Pons (tissue), 1 donor: ENCODE measurements at places on chromosomes 4 and X.

- peak; percentile 71 for DNase-seq
Observed at GRCh38 chr4:185567381-185568376, 32.4 kb upstream of the PDLIM3 start.

- DNase-seq, result peak; percentile 34
Observed at GRCh38 chrX:118420462-118420861, 74.6 kb downstream of the WDR44 start.

GRCh38 chr4:121697564-121697963 lies 784 bp upstream of the ANXA5 start:
- DNase-seq, result no peak

DNA sequence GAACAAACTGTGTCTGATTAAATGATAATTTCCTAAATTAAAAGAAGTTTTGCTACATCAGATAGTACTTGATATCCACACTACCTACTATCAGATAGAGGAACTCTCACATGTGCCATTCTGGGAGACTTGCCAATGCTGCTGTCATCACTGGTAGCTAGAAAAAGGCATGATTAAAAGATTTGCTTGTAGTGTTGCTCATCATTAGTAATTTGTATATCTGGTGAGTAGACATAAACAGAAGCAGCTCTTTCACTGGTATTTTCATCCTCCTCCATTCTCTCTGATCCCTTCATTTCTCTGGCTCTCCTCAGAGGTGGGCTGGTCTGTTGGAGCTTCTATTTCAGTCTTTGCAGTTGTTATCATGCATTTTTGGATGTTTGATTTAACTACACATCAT lies 56.0 kb downstream of the SPRY1 start:
- peak; percentile 92 for DNase-seq

- no peak for DNase-seq
Observed at GRCh38 chr4:8335848-8336247, 66.3 kb downstream of the HTRA3 start.

- no peak for DNase-seq
Observed at GRCh38 chrX:111041018-111041462, 55.0 kb upstream of the PAK3 start.

DNA sequence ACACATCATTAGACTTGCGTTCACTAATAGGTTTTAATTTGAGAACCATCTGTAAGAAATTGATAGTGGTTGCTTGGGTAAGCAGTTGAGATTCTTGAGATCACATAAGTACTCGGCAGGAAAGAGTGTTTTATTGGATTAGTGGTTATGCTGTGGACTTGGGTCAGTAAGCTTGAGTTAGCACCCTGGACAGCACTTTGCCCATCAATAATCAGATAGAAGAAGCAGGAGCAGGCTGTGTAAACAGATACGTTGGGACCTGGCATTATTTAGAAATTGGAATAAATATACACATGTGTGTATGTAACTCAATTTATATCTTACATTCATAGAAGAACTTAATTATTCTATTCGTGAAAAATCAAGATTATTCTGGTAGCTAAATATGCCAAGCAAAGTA lies 357.5 kb upstream of the SMIM31 start:
- DNase-seq, result no peak

DNA sequence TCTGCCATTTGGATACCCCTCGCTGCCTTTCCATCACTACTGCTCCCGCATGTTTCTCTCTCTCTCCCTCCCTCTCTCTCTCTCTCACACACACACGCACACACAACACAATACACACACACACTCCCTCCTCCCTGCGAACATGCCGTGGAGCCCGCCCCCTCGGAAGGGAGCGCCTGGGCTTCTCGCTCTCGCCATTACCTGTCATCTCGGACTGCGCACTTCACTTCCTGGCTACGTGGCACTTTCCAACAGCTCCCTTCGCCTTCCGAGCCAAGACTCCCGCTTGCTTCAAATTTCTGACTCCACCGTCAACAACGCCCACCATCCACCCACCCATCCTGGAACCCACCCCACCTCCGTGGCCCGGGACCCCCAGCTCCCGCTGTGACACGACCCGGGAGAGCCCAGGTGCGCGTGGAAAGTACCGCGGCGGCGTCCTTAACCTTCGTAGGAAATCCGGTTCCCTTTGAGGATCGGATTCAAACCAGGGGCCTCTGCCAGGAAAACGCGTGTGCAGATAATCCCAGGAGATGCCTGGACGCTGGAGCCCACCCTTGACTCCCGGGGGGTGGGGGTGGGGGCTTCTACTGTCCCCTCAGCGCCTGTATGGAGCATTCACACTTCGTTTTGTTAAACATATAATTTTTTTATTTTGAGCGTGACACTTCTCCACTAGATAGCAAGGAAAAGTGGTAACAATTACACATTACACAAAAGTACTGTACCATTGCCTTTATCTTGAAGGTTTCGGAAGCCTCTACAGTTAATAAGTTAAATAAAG lies 12.5 kb downstream of the ARX start:
- no peak for DNase-seq

DNA sequence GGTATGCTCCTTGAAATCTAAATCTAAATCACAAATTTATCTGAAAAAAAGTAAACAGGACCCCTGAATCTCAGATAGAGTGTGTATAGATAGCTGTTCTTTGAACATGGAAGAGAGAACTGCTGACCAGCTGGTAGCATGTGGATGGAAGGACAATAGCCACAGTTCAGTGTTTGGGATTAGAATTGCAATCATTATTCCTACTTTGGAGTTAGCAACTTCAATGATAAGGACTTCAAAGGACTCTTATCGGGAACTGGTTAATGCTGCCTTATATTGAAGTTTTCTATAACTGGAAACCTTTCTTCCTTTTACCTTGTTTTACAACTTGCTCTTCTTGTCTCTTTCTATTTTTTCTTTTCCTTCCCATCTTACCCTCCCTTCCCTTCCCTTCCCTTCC lies 5.0 kb downstream of the AFM start:
- no peak for DNase-seq

GRCh38 chr4:37830640-37831039 lies 4.2 kb downstream of the PGM2 start:
- DNase-seq, result no peak

DNA sequence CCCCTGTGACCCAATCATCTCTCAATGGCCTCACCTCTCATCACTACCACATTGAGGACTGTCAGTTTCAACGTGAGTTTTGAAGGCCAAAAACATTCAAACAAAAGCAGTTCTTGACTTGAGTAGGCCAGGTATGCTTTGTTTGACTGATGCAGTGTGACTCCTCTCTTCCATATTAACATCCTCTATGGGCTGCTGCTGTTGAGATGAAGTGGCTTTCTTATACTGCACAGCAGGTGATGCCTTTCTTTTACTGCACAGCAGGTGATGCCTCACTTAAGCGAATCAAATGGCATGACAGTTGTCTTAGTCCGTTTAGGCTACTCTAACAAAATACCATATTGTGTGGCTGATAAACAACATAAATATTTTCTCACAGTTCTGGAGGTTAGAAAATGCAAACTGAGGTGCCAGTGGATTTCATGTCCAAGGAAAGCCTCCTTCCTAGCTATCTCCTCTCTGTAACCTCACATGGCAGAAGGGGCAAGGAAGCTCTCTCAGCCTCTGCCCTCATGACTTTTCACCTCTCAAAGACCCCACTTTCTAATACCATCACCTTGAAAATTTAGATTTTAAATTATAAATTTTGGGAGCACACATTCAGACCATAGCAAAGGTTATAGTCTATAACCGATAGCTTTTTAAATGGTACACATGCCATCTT lies 2267.9 kb upstream of the AGA start:
- DNase-seq, result no peak

- no peak for DNase-seq
Observed at GRCh38 chr4:77728420-77728819, 90.7 kb downstream of the CNOT6L start.

DNA sequence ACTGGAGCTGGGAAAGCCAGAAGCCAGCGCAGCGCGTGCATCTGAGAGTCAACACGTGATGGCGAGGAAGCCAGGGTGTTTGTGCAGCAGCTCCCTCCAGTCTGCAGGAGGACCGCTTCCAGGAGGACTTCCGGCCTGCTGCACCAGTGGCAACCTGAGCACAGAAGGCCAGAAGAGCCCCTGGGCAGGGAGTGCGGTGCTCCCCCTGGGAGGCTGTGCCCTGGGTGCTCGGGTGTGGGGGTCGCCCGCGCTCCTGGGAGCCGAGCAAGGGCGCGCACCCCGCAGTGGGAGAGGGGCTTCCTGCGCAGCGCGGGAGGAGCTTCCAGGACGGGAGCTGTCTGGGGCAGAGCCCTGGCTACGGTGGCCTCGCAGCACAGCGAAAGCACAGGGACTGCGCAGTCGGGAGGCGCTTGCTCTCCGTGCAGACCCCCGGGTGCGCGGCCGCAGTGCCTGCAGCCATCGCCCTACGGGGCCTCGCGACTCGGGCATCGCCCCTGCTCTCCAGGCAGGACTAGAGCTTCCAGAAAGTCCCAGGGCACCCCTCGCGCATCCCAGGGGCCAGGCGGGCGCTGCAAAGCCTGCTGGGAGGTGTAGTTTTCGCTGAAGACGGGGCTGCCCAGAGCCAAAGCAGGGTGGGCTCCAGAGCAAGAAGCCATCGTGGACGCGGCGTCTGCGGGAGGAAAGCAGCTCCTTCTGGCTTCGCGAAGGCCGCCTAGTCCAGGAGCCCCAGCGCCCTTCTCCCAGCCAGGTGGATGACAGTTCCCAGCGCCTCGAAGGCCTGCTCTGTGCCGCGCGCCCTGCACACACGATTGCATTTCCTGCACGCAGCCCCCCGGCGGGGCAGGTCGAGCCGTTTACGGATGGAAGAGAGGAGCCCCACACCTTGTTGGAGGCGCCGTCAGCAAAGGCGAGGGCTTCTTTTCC lies 24.1 kb upstream of the WFS1 start:
- no peak for DNase-seq

GRCh38 chr4:19300213-19300612 lies 951.5 kb upstream of the SLIT2 start:
- DNase-seq, result no peak

GRCh38 chr4:120555058-120555457 lies 367.5 kb downstream of the PRDM5 start:
- DNase-seq, result no peak

DNA sequence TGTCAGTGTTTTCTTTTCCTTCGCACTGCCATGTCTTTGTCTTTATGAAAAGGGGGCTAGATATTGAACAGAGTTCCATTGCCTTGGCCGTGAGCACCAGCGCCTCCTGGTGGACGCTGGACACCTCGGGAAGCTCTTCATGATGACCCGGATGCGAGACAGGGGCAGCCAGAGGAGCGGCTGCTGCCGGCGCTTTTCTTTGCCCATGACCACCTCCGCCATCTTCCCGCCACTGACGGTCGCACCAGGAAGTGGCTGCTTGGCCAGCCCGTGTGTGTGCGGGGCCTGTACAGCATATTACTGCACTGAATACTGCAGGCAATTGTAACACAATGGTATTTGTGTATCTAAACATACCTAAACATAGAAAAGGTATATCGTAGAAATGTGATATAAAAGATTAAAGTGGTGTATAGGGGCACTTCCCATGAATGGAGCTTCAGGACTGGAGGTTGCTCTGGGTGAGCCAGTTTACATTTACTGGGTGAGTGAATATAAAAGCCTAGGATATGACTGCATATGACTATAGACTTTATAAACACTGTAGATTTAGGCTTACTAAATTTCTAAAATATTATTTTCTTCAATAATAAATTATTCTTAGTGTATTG lies 15.8 kb upstream of the GRIA2 start:
- DNase-seq, result no peak

- no peak for DNase-seq
Observed at GRCh38 chrX:97498093-97498492, 614.4 kb downstream of the RPA4 start.

DNA sequence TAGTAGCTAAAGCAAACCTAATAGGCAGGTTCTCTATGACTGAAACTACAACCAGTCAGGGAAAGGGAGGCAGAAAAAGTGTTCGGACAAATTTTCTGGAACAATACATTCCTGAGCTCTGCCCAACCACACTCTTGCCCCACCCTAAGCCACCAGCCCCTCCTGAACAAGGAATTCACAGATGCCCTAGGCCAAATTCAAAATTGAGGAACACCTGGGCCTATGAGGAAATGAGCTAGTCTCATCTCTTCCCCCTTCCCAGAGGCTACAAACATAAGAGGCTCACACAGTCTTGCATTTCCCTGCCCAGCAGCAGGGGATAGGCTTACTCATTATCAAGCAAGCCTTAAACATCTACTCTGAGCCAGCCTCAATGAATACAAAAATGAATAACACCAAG lies 284.7 kb downstream of the ZNF674 start:
- no peak for DNase-seq

- no peak for DNase-seq
Observed at GRCh38 chrX:55142919-55143310, 54.1 kb downstream of the PAGE2 start.

- no peak for DNase-seq
Observed at GRCh38 chr4:182219411-182220056, 23.7 kb upstream of the TENM3 start.

- peak; percentile 26 for DNase-seq
Observed at GRCh38 chrX:120310861-120311726, at the start of gene TMEM255A. TMEM255A (minus strand) TSS chrX:120311461; CDS start chrX:120311309, 152 bp downstream.

DNA sequence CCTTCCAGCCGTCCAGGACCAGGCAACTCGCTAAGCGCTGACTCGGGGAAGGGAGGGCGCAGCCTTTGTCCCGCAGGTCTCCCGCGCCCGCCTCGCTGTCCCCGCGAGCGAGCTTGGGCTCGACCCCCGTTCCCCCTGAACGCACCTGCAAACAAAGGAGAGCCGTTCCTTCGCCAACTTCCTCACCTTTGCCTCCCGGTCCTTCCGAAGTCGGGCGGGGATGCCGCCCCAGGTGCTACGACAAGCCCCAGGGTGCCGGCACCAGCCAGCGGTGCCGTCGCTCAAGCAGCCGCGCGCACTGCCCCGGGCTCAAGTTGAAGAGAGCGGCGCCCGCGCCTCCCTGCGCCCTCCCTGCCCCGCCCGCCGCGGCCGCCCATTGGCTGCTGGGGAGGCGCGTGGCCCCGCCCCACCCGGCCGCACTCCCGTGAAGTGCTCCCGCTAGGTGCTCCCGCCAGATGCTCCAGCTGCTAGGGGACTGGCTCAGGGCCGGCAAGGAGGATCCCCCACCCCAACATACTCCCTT lies 107.1 kb downstream of the NSUN7 start:
- peak; percentile 71 for DNase-seq

DNA sequence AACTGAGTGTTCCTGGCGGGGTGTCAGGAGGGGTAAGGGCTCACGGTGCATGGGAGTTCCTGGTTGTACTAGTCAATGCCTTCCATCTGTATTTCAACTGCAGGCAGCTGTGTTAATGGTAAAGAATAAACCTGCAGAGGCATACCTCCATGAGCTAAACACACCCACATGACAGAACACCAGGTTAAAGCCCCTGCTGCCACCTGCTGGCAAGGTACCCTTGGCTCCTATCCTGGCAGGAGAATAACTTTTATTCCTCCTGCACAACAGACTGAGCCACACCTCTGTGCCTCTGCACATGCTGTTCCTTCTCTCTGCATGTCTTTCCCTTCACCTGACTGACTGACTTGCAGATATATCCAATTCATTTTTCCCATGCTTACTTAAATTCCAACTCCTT lies 11.1 kb downstream of the ITIH6 start:
- no peak for DNase-seq
